ENCODE measurements at places on chromosomes 6 and 20.

GRCh38 chr20:11588875-11589274, 328.8 kb upstream of the BTBD3 start:
- no peak for DNase-seq

DNA sequence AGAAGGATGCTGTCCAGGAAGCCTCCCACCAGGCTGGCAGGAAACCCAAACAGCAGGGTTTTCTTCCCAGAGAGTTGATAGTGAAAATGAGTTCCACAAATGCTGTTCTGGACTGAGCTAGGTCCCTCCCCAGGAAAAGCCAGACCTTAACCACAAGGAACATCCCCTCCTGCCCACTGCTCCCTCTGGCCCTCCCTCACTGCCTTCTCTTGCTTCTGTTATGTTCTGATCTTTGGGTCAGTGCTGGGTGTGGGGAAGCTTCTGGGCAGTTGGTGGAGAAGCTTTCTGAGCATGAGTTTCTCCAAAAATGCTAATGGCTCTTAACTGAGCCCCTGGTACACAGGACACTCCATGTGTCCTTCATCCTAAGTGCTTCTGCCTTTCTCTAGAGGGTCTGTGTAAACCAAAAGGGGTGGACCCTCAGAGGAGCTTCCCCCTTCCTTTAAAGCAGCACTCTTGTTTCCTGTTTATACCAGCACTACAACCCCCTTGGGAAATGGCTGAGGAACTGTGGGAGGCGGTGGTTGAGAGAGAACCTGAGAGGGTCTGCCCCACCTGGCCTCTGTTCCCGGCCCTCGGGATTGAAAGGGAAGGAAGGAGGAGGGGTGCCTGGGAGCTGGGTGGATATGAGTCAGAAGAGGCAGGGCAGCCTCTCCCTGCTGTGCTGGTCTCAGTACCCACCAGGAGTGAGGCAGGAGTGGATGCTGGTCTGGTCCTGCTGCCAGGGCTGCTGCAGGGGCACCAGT, 42.0 kb downstream of the CDS2 start:
- DNase-seq: no peak

DNA sequence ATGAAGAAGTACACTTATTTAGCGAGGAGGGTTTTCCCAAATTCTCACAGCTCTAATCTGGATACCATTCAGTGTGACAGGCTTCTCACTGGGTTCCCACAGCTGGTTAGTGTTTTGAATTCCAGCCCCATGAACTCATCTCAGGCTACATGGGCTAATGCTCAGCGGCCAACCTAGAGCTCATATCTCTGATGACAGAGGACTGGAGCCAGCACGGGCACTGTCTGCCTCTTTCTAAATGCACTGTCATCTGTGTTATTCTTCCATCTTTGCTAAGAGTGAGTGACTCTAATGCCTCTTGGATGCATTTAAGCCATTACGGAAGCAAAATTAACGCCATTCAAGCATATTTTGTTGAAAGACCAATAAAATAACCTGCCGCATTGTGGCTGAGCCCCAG, 308.9 kb upstream of the JAG1 start:
- peak; percentile 93 for DNase-seq

GRCh38 chr6:154438882-154439415, 71.5 kb downstream of the CNKSR3 start:
- no peak for DNase-seq

DNA sequence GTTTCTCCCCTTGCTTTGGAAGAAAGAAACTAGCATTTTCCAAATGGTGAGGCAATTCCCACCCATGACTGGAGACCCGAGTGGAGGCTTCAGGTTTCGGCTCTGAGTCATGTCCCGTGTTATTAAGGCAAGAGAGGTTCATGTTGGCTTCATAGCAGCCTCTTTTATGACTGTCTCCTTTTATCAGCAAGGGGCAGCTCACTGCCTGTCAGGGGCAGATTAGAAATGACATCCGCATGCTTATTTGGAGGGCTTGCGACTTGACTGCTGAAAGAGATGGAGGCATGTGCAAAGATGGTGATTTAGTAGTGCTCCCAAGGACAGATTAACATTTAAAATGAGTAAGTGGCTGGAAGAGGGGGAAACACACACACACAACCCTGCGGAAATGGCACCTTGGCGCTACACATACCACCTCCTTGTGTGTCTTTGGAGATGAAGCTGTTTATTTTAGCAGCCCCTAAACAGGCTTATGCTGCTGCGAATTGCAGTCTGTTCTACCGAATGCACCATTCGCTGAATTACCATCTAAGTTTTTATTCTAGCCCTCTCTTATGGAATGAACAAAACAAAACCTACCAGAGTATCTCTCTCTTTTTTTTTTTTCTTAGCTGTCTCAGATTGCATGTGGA, 52.1 kb upstream of the VSTM2L start:
- DNase-seq: no peak

DNA sequence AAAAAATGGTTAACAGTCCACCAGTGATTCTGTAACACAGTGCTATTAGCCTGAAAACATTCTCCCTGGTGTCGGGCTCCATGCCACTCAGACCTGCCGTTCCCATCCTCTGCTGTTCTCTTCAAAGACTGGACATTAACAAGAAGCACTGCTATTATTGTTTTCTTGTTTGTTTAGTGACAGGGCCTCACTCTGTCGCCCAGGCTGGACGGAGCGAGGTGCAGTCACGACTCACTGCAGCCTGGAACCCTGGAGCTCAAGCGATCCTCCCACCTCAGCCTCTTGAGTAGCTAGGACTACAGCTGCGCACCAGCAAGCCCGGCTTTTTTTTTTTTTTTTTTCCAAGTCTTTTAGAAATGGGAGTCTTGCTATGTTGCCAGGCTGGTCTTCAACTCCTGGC, 9.6 kb downstream of the RMND1 start:
- no peak for DNase-seq

DNA sequence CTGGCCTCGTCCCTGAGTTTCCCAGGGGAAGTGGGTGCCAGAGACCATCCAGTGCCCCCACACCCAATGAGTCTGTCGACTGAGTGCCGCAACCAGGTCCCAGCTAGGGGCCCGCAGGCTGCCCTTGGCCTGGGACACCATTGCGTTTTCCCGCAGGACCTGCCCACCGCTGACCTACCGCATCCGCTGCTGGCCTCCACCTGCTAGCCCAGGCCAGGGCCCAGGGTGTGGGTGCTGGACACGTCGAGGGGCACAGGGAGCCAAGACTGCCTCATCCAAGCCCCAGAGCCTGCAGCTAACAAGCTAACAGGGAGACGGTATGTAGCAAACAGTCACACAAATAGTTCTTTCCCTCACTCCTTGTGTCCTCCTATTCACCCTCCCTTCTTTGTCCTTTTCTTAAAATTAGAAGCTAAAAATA, 97.7 kb downstream of the TMEM242 start:
- no peak for DNase-seq

- DNase-seq: no peak
Observed at GRCh38 chr6:45432977-45433376, 55.2 kb upstream of the SUPT3H start.

DNA sequence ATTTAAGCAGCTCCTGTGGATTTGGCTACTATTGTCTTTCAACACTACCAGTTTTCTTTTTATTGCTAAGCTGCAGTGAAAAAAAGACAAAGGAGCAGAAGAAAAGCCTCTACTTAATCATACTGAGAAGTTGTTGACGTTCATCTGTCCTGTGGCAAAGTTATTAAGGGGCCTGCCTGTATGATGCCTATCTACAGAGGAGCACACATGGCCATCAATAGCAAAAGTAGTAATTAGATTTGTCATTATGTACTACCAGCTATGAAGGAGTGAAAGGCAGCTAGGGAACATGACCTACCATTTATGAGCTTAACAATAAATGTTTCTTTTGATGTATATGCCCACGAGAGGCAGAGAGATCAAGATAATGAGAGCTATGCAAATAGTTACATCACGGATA, 620.9 kb downstream of the PHF3 start:
- no peak for DNase-seq

- no peak for DNase-seq
Observed at GRCh38 chr20:17227219-17227575, 357 bp downstream of the PCSK2 start.

- no peak for DNase-seq
Observed at GRCh38 chr6:1913577-1913976, 303.9 kb downstream of the FOXC1 start.

DNA sequence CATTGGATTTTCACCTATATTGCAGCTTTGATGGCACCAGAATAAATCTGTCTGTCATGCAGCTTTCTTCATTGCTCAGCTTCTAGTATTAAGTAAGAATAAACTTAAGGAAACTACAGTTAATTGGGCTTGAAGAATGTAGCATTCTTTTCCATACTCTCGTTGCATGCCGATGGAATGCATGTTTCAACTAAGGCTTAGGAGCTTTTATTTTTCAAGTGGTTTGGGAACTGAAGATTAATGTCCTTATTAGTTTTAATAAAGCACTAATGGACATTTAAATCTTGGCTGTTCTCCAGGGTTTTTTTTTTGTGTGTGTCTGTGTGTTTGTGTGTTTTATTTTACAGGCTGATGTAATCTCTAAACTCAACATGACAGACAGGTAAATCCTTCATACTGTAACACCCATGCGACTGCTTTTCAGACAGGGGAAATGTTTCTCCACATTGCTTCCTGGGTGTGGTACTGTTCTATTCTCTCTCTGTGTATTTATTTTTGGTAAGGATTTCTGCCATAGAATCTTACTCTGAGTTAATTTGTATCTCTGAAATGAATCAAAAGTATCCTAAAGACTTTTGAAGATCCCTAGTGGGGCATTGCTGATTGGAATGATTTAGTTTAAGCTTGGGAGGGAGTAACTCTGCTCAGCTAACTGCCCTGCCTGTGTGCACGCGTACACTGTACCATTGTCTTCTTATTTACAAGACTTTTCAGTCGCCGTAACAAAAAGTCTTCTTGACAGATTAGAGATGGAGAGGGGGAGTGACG, 38.0 kb downstream of the SLC9A8 start:
- peak; percentile 45 for DNase-seq

GRCh38 chr6:52419809-52420667, at the start of gene EFHC1:
Gene EFHC1, plus strand, starts transcription at chr6:52420342. Its CDS starts 69 bp downstream, at chr6:52420411.
- DNase-seq: peak; percentile 97

GRCh38 chr6:33610779-33611732, 10.1 kb upstream of the ITPR3 start:
- DNase-seq: no peak

Data from AG10803 (cell line).